ENCODE measurements at places on chromosomes 16 and 17. TPM values are rescaled to one million over a fixed set of nuclear protein-coding genes. Genes with fewer than 3 reads are reported as not detected.

The FNDC8 gene
- total RNA-seq: not detected

The CEP295NL gene
- 0.23 TPM for total RNA-seq

The SLC16A6 gene
- total RNA-seq: 0.25 TPM

The ARHGDIG gene
- total RNA-seq: 5.5 TPM

The SLC38A8 gene
- total RNA-seq: 1.5 TPM

The SDR42E2 gene
- not detected for total RNA-seq

The TBC1D3C gene
- not detected for total RNA-seq

The TBC1D26 gene
- total RNA-seq: not detected

The ZNF500 gene
- 9.5 TPM for total RNA-seq

The KRT28 gene
- total RNA-seq: not detected

The PPY gene
- total RNA-seq: not detected

The SLFN14 gene
- total RNA-seq: 0.31 TPM

The NGFR gene
- 2.6 TPM for total RNA-seq

The SMPD3 gene
- total RNA-seq: 0.19 TPM

The TMEM88 gene
- total RNA-seq: 18.5 TPM

GRCh38 chr17:19573075-19573474, 39.4 kb downstream of the SLC47A1 start:
- DNase-seq: no peak

- no peak for DNase-seq
Measured at GRCh38 chr17:81509207-81509971, 3.2 kb downstream of the ACTG1 start.

DNA sequence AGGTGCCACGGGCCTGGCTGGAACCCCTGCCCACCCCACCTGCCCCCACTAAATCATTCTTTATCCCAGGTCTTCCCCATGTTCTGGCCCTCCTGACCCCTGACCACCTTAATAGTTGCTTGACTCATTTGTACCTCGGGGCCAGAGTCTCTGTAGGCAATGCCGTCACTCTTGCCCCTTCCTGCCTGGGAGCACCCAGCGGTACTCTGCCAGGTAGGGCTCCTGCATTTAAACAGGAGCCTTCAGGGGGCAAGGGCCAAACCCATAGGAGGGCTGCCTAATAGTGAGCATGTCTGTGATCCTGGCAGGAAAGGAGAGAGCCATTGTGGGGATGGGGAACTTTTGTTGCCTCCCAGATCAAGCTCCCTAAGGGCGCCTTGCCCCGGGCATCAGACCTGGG, 8.8 kb upstream of the ITGA3 start:
- no peak for DNase-seq

GRCh38 chr16:15493466-15494180, 59.2 kb downstream of the BMERB1 start:
- DNase-seq: no peak

- peak; percentile 6 for DNase-seq
Measured at GRCh38 chr17:16920628-16921020, 51.3 kb downstream of the TNFRSF13B start.

- peak; percentile 35 for DNase-seq
Measured at GRCh38 chr16:17222871-17223401, 247.8 kb downstream of the XYLT1 start.

- DNase-seq: no peak
Measured at GRCh38 chr16:4639899-4640509, 15.4 kb downstream of the MGRN1 start.

- DNase-seq: no peak
Measured at GRCh38 chr16:74871608-74872007, 97.0 kb upstream of the FA2H start.

DNA sequence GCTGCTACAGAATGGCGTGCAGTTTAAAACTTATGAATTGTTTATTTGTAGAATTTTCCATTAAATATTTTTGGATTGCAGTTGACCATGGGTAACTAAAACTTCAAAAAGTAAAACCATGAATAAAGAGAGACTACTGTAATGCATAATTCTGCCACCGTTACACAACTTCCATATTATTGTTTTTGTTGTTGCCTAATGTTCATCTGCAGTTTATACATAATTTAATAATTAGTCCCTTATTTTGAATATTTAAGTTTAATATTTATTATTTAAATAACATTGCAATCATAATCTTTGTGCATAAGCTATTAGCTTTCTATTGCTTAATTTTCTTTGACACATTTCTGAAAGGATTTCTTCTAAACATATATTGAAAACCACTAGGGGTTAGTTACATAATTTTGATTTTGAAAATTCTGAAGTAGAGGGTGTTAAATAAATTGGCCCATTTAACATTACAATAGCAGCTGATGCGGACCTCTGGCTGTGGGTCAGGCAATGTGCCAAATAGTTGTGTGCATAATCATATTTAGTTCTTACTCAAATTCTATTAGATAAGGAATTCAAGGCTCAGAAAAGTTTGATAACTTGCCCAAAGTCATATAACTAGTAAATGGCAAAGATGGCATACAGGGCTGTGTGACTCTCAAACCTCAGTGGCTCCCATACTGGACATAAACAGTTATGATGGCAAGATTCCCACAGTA, 31.1 kb downstream of the PPM1E start:
- no peak for DNase-seq

DNA sequence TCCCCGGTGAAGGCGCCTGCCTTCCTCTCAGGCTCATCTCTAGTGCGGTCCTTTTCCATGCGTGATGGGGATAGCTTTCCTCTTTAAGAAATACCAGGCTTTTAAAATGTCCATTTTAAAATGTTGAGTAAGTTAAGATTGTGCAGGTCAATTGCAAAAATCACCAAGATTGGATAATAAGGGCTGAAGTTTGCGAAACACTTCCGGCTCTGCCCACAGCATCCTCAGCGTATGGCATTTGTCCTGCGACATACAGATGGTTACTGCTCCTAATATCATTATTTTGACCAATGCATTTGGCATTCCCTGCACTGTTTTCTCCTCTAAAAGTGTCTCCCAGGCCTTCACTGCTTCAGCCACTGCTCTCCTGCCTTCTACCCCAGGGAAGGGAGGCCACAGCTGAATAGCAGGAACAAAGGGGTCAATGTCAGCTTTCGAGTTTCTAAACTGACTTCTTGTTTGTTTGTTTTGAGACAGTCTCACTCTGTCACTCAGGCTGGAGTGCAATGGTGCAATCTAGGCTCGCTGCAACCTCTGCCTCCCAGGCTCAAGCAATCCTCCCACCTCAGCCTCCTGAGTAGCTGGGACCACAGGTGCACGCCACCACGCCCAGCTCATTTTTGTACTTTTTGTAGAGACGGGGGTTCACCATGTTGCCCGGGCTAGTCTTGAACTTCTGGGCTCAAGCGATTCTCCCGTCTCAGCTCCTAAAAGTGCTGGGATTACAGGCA, 91.9 kb downstream of the CRISPLD2 start:
- no peak for DNase-seq

GRCh38 chr17:17957584-17957916, 14.7 kb downstream of the TOM1L2 start:
- no peak for DNase-seq

DNA sequence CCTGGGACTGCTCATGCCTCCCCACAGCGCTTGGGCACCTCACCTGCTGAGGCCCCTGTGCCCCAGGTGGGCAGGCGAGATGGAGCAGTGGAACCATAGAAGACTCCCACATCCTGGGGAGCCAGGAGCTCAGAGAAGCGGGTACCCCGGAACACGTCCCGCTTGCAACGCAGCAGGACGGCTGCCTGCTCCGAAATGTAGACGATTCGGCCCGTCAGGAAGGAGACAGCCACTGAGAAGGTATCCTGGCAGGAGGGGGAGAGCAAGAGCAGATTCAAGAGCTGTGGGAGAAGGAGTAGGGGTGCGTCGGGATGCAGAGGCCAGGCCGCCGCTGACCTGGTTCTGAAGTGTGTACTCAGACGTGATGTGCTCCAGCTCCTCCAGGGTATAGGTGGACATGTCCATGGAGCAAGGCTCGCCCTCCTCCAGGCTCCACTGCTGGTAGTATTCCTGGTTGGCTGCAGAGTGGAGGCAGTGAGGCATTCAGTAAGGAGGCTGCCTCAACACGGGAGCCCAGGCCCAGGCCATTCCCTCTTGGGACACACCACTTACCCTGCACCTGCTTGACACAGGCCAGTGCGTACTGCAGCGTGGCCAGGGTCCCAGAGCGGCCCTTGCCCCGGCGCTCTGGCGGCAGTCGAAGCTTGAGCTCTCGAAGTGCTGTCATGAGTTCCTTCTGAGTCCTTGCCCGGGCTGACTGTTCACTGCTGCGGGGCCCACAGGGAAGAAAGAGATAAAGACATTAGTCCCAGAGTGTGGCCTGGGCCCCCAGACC, 2.6 kb downstream of the PER1 start:
- no peak for DNase-seq

GRCh38 chr17:30200106-30200505, 35.4 kb downstream of the SLC6A4 start:
- DNase-seq: no peak

DNA sequence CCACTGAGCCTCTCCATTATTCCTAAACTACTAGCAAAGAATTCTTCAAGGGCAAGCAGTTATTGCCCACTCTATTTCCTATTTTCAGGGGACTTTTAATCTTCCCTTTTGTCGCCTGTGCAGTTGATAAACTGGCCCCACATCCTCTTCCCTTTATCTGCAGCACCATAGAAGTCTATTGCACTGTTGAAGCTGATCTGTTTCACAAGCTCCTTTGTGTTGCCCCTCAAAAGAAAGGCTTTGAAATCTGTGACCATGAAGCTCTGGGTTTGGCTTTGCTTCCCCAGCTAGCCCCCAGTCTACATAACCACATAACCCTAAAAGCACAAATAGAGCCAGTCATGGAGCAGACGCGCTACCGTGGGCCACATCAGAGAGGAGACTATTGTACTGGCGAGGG, 37.1 kb downstream of the CDRT15 start:
- no peak for DNase-seq

DNA sequence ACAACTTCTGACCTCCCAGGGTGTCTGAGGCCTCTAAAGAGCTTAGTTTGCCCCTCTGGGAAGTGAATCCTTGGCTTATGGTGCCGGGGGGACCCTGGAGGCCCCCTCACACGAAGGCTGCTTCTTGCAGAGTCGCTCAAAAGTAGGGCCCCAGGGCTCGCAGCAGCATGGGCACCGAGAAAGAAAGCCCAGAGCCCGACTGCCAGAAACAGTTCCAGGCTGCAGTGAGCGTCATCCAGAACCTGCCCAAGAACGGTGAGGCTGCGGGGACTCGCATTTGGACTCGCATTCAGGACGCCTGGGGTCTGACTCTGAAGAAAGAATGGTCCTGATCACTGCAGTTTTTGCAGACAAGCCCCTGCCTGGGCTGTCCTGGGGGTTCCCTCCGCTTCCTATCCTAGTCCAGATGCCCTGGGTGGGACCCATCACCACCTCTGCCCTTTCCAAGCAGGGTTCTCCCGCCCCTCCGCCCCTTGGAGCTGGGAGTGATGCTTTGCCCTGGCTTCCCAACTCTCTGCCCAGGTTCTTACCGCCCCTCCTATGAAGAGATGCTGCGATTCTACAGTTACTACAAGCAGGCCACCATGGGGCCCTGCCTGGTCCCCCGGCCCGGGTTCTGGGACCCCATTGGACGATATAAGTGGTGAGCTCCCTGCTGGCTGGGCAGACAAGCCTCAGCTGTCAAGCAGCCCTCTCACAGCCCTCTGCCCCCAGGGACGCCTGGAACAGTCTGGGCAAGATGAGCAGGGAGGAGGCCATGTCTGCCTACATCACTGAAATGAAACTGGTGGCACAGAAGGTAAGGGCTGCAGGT, 698 bp downstream of the ACBD4 start:
- no peak for DNase-seq

GRCh38 chr16:8861563-8862308, 7.1 kb downstream of the CARHSP1 start:
- peak; percentile 66 for DNase-seq
